ENCODE measurements at places on chromosomes 13 and 19.

DNA sequence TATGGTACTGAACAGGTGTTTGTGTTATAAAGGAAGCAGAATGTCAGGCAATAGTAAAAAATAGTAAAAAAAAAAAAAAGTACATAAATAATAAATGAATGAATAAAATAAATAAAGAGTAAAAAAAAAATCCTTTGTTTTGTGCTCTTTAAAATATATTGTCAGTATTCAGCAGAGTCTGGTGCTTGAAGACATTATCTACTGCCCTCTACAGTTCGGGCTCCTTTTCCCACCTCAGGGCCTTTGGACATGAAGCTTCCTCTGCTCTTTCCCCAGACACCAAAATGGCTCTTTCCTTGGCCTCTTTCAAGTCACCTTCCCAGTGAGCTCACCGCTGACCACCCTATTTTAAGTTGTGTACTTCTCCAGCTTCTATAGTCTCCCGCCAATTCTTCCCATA is 137.5 kb downstream of the TNFRSF19 start:
- DNase-seq: no peak

DNA sequence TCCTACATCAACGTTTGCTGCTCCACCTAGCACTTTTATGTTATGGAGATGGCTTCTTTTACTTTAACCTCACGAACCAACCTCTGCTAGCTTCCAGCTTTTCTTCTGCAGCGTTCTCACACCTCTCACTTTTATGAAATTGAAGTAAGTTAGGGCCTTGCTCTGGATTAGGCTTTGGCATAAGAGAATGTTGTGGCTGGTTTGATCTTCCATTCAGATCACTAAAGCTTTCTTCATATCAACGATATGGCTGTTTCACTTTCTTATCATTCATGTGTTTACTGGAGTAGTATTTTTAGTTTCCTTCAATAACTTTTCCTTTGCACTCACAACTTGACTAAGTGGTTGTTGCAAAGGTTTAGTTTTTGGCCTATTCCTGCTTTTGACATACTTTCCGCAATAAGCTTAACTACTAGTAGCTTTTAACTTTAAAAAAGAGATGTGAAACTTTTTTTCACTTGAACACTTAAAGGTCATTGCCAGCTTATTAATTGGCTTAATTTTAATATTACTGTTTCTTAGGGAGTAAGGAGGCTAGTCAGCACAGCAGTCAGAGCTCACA is 60.0 kb upstream of the SPRY2 start:
- no peak for DNase-seq

- no peak for DNase-seq
Observed at GRCh38 chr13:112752711-112753541, 63.1 kb downstream of the ATP11A start.

GRCh38 chr13:94859278-94859691 is 146.9 kb upstream of the SOX21 start:
- no peak for DNase-seq

DNA sequence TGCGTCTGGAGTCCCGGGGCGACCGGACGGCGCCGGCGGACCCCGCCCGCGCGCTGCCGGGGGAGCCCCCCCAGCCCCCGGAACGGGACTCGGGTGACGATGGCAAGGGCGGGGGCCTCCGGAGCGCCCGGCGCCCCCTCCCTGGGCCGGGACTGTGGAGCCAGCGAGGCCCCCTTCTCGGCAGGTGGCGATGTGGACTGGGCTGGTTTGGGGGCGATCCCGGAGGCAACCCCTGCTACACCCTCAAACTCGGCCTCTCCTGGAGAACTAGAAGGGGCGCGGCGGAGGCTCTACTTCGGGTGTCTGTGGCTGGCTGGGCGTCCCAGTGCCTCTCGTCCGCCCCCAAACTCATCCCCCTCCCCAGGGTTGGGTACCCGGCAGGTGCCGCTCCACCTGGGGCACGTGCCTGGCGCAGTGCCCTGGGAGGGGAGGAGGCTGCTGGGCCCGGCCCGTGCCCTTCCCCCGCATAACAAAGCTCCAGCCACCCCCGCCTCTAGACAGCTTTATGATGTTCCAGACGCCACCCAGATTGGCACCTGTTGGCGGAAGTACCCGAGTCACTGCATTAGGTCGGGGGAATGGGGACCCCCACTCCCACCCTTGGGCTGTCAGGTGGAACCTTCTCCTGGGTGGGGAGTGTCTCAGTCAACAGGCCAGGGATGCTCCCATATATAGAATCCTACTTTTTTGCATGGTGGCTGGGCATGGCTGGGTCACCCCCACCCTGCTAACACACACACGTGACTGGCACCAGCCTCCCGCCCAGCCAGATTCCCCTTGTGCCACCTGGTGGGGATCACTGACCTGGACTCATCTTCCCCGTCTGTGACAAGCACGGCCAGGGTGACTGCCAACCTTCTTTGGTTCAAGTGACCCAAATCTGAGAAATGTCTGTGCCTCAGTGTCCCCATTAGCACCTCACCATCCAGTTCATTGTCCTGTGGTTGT is 722 bp downstream of the PKN1 start:
- DNase-seq: no peak

- DNase-seq: no peak
Observed at GRCh38 chr13:94173312-94173854, 306.1 kb downstream of the DCT start.

DNA sequence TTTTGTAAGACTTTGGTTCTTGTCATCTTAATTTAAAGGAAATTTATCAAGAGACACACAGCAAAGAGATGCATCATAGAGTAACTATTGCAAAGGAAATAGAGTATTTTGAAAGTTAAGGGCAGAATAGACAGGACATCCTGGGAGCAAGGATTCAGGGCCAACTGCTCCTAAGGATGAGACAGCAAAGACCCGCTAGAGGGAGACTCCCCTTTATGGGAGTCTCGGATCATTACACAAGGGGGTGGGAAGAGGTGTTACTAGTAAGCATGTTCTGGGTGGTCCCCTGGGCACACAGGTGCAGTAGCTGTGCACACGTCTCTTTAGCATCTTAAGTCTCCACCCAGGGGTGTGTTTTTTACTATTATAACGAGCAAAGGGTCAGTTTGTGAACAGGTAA is 9.6 kb downstream of the ZSCAN5C start:
- DNase-seq: no peak

GRCh38 chr13:29830000-29830399 is 20.4 kb downstream of the UBL3 start:
- no peak for DNase-seq

DNA sequence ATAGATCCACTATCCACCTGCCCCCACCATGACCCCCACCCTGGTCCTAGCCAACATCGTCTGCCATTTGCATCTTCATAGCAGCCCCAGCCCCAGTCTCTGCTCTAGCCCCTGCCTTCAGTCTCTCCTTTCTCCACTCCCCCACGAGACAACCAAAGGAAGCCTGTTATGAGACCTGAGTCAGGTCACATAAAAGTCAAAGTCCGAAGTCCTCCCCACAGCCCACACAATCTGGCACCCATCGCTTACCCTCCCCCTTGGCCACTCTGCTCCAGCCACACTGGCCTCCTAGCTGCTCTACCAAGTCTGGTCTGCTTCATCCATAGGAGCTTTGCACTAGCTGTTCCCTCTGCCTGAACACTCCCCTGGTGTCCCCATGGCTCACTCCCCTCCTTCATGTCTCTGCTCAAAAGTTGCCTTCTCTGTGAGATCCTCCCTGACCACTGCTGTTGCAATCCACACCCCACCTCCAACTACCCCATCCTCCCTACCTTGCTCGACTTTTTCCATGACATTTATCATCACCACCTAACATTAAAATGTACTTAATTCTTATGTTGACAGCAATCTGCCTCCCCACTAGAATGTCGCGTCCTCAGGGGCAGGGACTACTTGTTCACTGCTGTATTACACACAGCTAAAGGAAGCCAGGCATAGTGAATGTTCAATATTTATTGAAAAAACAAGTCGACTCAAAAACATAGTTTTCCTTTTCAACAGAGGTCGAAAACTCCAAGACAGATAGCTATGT is 1.2 kb upstream of the PLEKHG2 start:
- no peak for DNase-seq

DNA sequence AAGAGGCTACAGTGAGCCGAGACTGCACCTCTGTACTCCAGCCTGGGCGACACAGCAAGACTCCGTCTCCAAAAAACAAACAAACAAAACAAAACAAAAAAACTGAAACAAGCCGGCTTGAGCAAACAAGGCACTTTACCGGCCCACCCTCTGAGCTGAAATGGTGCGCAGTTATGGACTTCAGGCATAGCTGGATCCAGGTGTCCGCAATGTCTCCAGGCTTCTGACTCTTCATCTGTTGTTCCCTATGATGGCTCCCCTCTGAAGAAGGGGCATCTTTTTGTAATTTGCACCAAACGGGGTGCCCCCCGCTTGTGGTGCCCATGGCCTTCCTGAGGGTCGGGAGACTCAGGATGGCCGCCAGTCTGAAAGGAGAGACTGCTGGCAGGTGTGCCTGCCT is 6.2 kb downstream of the C2CD4C start:
- DNase-seq: no peak

GRCh38 chr13:36770741-36771140 is 48.3 kb upstream of the RFXAP start:
- DNase-seq: no peak

DNA sequence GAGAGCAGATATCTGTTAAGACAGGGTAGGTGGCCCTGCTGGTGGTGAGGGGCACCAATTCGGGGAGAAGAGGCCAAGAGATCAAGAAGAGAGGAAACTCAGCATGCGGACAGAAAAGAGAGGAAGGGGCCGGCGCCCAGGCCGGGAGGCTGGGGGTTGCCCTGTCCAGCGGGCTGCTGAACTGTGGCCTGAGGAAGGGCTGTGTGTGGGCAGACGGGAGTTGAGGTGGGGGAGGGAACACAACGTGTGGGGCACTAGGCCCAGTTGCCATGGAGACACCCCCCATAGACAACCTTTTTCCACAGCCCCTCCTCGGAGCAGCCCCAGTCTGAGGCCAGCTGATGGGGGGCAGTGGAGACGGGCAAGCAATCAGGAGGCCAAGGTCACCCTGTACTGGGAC is 2.5 kb upstream of the CACNG8 start:
- no peak for DNase-seq
